ENCODE measurements at places on chromosomes 7 and 10.

GRCh38 chr10:108275895-108276685 is 1111.6 kb upstream of the SORCS1 start:
- no peak for ATAC-seq

DNA sequence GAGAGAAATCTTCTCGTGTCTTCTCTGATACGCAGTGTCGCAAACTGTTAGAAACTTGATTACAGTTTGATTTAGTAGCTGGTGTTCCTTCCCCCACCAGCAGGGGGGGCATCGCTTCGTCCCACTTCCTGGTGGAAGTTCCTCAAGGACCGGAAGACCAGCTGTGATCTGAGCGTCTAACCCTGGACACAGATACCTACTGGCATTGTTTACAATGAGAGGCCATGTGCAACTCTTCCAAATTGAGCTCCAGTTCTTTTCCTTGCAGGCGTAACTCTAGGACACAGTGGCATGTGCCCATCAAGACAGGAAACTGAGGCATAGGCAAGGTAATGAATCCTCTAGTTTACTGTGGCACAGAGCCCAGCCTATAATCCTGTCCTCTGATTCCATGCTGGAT is 219.0 kb downstream of the CCDC3 start:
- no peak for ATAC-seq

- ATAC-seq, result no peak
These were observed 162.4 kb downstream of the NRF1 start for GRCh38 chr7:129773871-129774270.

DNA sequence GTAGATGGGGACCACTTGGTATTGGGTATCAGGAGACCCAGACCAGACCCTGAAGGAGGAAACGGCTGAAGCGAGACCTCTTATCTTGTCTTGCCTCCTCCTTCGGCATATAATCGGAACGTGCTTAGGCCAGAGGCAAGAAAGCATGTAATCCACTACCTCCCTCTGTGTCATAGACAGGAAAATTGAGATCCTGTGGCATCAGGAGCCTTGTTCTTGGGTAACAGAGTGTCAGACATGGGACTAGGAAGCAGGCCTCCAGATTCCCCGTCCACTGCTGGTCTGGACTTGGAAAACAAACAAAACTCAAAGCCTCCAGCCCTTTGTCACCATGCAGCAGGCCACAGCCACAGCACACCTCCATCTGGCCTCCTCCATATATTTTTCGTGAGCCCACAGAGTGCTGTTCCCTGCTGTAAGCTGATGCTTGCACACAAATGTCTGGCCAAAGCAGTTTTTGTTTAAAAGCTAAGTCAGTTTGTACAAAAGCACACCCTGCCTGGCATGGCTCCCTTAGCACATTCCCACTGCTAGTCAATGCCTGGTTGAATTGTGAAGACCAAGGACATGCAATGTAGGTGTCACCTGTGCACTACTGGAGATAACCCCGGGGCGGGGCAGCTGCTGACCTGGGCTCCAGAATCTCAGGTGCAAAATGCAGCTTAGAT is 510.9 kb downstream of the RPS24 start:
- no peak for ATAC-seq

GRCh38 chr10:113890769-113891168 is 36.3 kb downstream of the NHLRC2 start:
- no peak for ATAC-seq

DNA sequence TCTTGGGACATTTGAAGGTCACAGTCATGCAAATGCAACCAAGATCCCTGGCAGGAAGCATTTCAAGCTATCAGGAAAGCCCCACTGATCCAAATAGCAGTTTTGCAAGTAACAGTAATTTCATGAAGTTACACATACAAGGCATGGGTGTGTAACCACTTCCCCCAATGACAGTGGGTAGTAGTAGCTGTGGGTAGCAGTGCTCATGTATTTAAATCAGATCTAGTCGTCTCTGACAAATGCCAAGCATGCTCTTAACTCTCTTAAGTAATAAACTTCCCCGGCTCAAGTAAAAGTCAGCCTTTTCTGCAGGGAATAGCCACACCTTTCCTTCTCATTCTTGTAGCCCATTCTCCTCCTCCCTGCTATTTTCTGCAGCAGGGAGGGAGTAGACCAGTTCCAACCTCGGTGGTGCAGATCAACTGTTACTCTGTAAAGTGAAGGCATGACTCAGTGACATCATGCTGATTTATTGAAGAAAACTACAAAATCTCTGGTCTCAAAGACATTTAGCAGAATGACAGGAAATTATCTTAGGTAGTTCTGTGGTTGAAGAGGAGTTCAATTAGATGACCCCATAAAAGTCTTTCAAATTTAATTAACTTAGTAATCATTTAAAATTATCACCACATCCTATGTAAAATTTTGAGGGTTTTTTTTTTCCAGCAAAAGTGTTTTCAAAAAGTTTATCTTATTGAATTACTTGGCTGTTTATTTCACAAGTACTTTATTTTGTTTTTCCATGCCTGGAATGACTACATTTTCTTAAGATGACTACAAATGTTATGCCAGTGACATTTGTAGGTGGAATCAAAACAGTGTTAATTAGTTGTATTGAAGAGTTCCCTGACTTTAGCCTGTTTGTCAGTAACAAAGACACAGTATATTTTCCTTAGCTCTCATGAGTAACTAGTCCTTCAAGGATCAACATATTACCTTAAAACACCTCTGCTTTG is 568.3 kb downstream of the INHBA start:
- ATAC-seq, result peak; percentile 80

DNA sequence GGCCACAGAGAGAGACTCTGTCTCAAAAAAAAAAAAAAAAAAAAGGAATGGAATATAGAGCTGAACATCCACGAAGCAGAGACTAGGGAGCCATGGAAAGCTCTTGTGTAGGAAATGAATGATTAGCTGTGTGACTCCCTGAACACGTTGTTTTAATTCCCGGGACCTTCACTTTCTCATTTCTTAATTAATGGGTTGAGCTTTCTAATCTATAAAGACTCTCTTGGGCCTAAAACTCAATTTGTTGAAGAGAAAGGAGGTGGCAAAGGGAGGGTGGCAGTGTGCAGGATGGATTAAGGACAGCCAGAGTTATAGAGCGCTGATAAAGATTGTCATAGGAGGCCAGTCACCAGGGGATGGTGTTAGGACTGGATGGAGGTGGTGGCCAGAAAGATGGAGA is 48.0 kb downstream of the CYCS start:
- ATAC-seq, result no peak

GRCh38 chr7:67493366-67493765 is 496.7 kb downstream of the TYW1 start:
- no peak for ATAC-seq

DNA sequence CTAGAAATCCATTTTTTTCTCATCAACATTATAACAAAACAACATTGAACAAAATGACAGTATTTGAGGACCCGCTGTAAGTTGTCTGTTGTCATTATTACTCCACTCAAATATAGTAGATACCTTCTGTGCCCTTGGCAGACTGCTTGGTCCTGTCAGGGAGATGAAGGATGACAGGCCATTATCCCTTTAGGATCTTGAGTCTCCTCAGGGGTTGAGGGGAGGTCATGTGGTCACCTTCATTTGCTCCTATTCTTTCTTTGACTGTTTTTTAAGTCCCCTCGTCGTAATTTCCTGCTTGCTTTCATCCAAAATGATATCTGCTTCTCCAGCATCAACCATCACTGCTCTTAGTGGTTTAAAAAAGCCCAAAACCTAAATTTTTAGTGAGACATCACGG is 2.6 kb upstream of the PIP4K2A start:
- ATAC-seq, result no peak

DNA sequence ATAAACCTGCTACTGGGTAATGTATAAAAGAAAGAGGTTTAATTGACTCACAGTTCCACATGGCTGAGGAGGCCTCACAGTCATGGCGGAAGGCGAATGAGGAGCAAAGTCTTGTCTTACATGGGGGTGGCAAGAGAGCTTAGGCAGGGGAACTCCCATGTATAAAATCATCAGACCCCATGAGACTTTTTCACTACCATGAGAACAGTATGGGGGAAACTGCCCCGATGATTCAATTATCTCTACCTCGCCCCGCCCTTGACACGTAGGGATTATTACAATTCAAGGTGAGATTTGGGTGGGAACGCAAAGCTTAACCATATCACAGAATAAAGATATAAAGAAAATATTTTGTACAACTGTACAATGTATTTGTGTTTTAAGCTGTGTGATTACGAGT is 39.4 kb upstream of the PLCE1 start:
- ATAC-seq, result no peak

DNA sequence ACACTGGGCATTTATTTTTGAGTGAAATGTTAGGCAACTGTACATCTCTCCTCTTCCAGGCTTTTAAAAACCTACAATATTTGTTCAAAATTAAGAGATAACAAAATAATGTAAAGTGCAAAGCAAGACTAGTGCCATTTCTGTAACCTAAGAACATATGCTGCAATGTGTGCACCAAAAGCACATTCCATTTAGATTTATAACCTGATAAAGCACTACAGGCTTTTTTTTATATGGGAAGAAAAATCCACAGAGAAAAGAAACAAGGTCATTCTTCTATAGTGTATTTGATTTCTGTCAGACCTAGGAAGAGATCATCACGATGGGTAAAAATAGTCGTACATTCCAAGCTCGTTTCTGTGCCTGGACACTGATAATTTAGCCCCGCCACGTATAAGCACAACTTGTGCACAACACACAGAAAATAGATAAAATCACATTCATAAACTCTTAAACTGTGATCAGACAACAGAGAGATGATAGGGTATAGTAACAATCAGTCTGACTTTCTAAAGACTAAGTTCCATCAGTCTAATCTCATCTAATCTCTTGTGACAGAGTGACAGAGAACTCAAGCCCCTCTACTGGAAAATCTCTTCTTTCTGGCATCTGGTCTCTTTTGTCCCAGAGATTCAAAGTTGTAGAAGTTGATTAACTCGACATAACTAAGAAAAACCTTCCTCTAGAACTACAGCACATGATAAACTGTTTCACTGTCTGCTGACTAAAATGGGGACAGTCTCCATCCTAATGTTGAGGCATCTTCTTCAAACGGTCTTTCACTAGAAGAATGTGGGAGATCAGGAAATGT is 6.7 kb downstream of the LAMB1 start:
- no peak for ATAC-seq

GRCh38 chr10:6763423-6763822 is 183.3 kb upstream of the PRKCQ start:
- no peak for ATAC-seq

- no peak for ATAC-seq
These were observed 669.1 kb upstream of the NRP1 start for GRCh38 chr10:34003561-34003960.

DNA sequence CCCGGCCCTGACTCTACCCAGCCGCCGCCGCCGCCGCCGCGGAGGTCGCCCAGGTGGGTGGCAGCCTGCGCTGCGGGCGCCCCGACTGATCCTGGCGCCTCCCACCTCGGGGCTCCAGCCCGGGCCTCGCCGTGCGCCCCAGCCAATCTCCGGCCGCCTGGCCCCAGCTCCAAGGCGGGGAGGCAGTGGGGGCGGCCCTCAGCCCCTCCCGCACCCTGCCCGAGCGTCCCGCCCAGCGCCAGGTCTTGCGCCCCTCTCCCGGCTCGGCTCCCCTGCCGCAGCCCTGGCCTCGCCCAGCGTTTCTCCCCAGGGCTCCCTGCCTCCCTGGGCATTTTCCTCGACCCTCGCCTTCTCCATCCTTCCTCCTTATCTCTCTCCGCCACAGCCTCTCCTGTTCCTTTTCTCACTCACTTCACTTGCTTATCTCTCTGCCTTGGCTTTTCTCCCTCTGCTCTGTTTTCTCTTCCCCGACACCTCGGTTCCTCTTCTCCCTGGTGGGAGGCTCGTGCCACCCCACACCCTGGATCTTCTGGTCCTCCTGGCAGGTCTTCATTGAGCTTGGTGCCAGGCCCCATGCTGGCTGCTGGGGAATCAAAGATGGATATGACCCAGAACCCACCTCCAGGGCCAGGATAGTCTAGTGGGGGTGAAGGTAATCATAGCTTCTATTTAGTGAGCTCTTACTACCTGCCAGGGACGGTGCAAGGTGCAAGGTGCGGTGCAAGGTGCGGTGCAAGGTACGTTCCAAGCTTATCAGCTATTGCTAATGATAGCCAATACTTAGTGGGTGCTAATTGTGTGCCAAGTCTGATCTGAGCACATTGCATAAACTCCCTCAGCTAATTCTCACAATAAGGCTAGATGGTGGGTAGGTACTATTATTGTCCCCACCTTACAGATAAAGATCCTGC is at the start of gene SFRP5:
Gene SFRP5, minus strand, starts transcription at position 87 of the 911 bp plus-strand sequence. CDS start 166 bp downstream, outside the sequence.
- no peak for ATAC-seq

DNA sequence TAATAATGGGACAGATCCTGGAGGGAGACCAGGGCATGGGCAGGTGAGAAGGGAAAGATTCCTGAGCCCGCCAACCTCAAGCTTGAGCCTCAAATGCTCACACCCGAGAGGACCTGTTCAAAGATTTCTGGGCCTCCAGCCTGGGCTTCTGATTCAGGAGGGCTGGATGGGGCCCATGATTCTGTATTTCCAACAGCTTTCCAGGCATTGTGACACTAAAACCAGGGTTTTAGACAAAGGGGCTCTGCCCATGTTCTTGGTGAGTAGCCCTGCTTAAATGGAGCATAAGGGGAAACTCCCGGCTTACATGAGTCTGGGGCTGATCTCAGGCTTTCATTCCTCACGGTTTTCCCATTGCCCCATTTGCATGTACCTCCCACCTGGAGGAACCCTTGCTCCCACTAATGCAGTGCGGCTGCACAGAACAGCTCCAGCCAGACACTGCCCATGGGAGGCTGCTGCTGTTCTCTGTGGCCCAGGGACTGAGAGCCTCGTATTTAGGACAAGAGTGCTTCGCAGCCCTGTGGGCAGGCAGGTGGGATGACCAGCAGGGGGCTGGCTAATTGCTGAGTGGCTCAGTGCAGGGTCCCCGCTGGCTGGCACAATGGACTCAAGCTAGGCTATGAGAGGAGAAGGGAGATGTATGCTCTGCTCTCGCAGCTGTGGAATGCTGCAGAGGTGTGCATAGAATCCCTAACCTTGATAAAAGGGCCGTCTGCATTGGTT is 135.3 kb upstream of the COBL start:
- ATAC-seq, result no peak

DNA sequence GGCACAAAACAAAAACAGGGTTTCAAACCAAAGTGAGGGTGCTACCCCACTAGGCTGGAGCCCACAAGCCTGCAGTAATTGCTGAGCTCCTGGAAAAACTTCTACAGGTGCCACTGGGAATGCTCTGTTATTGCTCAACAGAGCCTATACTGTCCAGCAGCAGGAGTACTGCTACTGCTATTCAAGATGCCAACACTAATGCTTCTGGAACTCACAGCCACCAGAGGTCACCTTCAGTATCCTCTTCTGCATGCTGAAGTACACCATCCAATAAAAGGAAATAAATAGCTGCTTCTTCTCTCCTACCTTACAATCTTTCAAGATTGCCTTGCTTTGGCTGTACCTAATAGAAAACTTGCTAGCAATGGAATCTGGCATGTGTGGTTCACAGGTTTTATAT is 222.0 kb downstream of the LRRN3 start:
- no peak for ATAC-seq
